ENCODE measurements at places on chromosomes 3 and 15.

- no peak for DNase-seq
Measured at GRCh38 chr3:139491027-139491700, 14.8 kb upstream of the RBP2 start.

DNA sequence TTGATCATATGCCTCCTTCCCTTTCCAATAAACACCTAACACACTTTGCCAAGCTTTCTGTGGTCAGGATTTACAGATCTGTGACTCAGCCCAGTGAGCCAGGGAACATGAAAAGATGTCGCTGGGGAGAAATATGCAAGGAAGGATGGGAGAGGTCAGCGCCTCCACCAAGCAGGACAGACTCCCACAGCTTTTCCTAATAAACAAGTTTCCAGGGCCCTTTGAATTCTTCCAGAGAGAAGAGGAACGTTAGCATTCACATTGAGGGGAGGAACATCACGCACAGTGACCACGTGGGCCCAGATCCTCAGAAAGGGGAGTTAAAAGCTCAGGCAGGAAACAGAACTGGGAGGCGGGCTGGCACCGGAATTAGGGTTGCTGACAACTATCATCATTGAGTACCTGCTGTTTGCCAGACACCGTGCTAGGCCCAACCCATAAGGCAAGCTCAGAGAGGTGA, 33.3 kb upstream of the MRPS22 start:
- DNase-seq = peak; percentile 86

- no peak for DNase-seq
Measured at GRCh38 chr3:31181661-31182060, 287.2 kb upstream of the GADL1 start.

- peak; percentile 10 for DNase-seq
Measured at GRCh38 chr3:17151598-17152373, 267.0 kb downstream of the PLCL2 start.

DNA sequence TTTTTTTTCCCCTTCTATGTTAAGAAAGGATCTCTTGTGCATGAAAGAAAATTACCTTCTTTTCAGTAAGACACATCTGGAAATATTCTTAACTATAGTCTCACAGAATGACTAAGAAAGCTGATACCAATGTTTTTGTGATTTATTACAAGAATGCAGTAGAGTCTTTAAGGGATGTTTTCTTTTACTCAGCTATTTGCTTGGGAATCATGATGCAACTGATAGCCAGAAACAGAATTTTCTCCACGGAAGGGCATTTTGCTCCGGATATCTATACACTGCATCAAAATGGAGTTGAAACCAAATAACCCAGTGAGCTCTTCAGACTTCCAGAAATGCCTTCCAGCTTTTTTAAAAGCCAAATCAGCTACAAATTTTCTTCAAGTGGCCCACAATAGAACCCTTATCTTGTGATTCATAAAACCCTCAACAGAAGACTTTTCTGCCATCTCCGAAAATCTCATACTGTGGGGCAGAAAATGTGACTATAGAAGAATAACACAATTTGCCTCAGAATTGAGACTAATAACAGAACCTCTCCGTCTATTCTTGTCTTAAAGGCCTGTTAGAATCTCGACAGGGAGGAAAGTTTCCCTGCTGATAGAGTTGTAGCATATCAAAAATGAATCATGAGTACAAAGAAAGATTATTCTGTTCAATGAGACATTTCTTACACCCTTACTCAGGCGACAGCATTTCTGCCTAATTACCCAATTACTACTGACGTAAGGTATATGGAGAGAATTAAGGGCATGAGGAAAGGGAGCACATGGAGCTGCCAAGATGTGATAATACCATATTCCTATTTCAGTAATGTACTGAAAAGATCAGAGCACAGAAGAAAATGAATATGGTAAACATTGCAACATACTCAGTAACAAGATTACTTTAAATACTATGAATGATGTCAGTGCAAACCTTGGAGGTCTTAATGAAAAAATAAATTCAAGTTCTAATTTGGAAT, 900.1 kb downstream of the ROBO1 start:
- DNase-seq = peak; percentile 79
